ENCODE measurements at places on chromosomes 5 and 9.

- no peak for DNase-seq
These were observed 15.6 kb downstream of the RIC1 start for GRCh38 chr9:5644501-5644900.

GRCh38 chr9:26470284-26470683 is 422.3 kb downstream of the CAAP1 start:
- DNase-seq: no peak

DNA sequence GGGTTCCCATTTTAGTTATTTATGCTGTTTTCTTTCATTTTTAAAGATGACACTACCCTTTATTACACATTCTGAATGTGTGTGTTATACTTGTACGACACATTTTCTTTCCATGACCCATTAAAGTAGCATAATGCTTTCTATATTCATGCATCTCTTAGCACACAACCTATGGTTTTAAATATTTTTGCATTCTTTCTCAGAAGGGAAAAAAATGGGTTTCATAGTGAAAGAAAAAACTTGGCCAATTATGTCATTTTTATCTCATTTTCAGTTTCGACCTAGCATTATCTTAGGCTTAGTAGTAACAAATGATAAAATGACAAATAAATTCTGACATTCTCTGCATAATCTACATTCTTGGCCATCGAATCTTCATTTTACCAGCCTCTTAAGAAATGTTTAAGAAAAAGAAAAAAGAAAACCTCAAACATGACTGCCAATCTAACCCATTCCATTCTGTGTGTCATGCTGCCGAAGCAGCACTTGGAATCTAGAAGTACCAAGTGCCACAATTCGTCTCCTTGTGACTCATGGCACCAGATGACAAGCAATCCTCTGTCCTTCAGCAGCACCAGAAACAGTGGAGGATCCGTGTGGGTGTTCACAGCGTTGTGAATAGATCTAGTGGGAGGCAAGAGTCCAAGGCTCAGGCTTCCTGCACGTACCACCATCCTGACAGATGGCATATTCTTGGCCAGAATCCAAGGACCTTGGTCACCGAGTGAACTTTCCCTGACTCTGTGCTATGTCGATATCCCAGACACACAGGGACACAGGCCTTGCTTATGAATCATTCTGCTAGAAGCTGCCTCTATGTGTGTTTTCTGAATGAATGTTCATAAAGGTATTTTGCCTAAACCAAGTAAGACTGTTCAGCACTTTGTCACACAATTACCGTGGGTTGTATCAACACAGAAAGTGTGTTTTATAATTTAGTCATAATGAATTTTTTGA is 502.7 kb downstream of the NR2F1-AS1 start:
- no peak for DNase-seq

- no peak for DNase-seq
These were observed 256.7 kb downstream of the CDH12 start for GRCh38 chr5:22596404-22596970.

- DNase-seq: no peak
These were observed 52.1 kb downstream of the EPB41L4A start for GRCh38 chr5:112366987-112367386.

GRCh38 chr5:170362102-170362501 is 27.1 kb downstream of the KCNMB1 start:
- no peak for DNase-seq

Measured in stimulated activated CD4-positive, alpha-beta T cell treated with anti-CD3 and anti-CD28 coated beads, TNF-alpha, amount 100 ng/mL, for 1 hour (primary cell).